Caco-2 (cell line): ENCODE measurements at places on chromosomes 12 and 14. TPM values are rescaled to one million over a fixed set of nuclear protein-coding genes. Genes with fewer than 3 reads are reported as not detected.

KRT80 gene
- 0.26 and 0.29 TPM in 2 replicates for total RNA-seq

TTC9 gene
- total RNA-seq: 3.9 and 4.6 TPM in 2 replicates

GALNT4 gene
- 6.6 and 7.2 TPM in 2 replicates for total RNA-seq

DTX1 gene
- not detected in 2 replicates for total RNA-seq

PPP1R3E gene
- 5.9 and 8.6 TPM in 2 replicates for total RNA-seq

CLEC4A gene
- total RNA-seq: 0.32 and 0.70 TPM in 2 replicates

CCDC198 gene
- 0.66 and 1.1 TPM in 2 replicates for total RNA-seq

CFAP251 gene
- 1.2 and 1.5 TPM in 2 replicates for total RNA-seq

LBHD2 gene
- total RNA-seq: not detected in 2 replicates

CKAP4 gene
- 60.8 and 63.1 TPM in 2 replicates for total RNA-seq

CRIP1 gene
- total RNA-seq: 46.0 and 75.1 TPM in 2 replicates

GPD1 gene
- total RNA-seq: 1.5 and 1.9 TPM in 2 replicates

PRR13 gene
- total RNA-seq: 395 and 400 TPM in 2 replicates

TARBP2 gene
- 43.9 and 50.7 TPM in 2 replicates for total RNA-seq

GRCh38 chr12:121781484-121781997 is 11.9 kb downstream of the RHOF start:
- no peaks in the 10 kb centered on the region for H3K27me3 ChIP-seq
- H3K36me3 ChIP-seq: no peaks in the 10 kb centered on the region; the same call in 1 of the 2 replicates
- no peak overlapping the region for H3K4me3 ChIP-seq
- H3K4me1 ChIP-seq: peaks cover 6% of the 10 kb centered on the region
- peak overlapping the region; percentile 3 for H3K27ac ChIP-seq

GRCh38 chr12:57477710-57478681 is 1.7 kb downstream of the ARHGAP9 start:
- H3K36me3 ChIP-seq: no peaks in the 10 kb centered on the region
- H3K4me1 ChIP-seq: no peaks in the 10 kb centered on the region
- H3K4me3 ChIP-seq: no peak overlapping the region
- H3K27ac ChIP-seq: no peak overlapping the region

GRCh38 chr12:1912580-1913376 is 5.7 kb downstream of the CACNA2D4 start:
- no peaks in the 10 kb centered on the region for H3K27me3 ChIP-seq
- DNase-seq: no peak
- no peaks in the 10 kb centered on the region for H3K36me3 ChIP-seq
- no peak overlapping the region for H3K27ac ChIP-seq
- no peak overlapping the region for H3K4me3 ChIP-seq

GRCh38 chr12:121709478-121709961 is 3.0 kb upstream of the TMEM120B start:
- H3K4me1 ChIP-seq: peaks cover 35% of the 10 kb centered on the region
- no peaks in the 10 kb centered on the region for H3K36me3 ChIP-seq
- no peaks in the 10 kb centered on the region for H3K27me3 ChIP-seq
- peak; percentile 74 for DNase-seq
- peak overlapping the region; percentile 88 for H3K27ac ChIP-seq

DNA sequence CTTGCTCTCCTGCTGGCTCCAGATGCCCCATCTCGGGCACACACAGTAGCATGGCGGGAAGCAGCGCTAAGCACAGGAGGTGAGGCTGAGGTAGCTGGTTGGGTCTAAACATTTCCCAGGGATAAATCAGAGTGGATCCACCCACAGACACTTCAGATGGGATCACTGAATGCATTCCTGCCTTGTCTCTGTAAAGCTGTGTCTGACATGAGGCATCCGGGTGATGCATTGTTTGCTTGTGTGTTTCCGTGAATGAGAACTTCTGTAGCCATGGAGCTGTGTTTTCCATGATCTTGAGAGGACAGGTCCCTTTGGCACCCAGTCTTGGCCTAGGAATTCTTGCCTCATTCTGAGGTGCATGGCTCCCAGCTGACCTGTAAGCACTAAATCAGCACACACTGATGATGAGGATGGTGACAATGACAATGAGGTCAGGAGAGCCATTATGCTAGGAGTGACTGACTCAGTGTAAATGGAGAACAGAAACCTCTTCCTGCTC is 6.7 kb upstream of the KRT75 start:
- no peak overlapping the region for H3K4me3 ChIP-seq
- no peaks in the 10 kb centered on the region for H3K27me3 ChIP-seq
- no peaks in the 10 kb centered on the region for H3K36me3 ChIP-seq
- no peak for DNase-seq

DNA sequence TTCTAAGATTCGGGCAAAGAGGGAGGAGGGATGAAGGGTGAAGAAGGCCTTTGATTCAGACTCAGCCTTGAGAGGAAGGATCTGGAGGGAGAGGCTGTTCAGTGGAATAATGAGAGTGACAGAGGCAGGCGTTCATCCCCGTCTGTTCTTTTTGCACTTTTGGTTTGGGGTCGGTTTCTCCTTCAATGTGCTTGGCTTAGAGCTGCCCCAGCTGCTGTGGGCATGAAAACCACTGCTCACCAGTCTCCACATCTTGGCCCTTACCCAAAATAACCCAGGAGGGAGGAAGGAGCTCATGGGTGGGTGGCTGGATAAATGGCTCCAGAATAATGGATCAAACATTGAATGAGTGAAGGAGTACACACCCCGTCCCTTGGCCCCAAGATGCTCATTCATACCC is 261.7 kb upstream of the FKBP4 start:
- H3K27me3 ChIP-seq: peaks cover 4% of the 10 kb centered on the region
- no peak for DNase-seq
- H3K27ac ChIP-seq: no peak overlapping the region
- no peaks in the 10 kb centered on the region for H3K4me1 ChIP-seq
- H3K4me3 ChIP-seq: no peak overlapping the region

DNA sequence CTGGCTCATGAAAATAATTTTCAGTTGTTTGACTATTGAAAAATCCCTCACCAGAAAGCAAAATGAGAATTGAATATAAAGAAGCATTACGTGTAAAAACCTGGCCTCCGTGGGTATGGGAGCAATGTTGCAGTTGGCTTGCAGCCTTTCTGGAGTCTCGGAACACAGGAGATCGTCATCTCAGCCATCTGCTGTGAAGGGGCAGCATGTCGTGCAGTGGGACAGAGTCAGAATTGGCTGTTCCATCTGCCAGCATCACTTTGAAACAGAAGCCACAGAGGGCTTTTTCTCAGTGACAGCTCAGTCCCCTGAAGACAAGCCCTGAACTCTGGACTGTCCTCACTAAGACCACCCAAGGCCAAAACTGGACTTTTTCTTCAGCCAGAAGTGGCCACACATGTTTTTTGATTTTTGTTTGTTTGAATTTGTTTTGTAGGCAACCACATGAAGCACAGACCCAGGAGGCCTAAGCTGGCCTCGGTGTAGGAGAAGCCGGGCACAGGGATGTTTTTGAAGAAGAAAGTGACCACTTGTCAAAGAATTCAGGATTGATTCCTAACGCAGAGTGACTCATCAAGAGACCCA is 170.8 kb upstream of the DYRK2 start:
- DNase-seq: no peak
- H3K27me3 ChIP-seq: no peaks in the 10 kb centered on the region
- H3K36me3 ChIP-seq: no peaks in the 10 kb centered on the region
- no peak overlapping the region for H3K27ac ChIP-seq
- no peak overlapping the region for H3K4me3 ChIP-seq
- no peaks in the 10 kb centered on the region for H3K4me1 ChIP-seq

- H3K4me3 ChIP-seq: no peak overlapping the region
- H3K27me3 ChIP-seq: no peaks in the 10 kb centered on the region
- no peaks in the 10 kb centered on the region for H3K4me1 ChIP-seq
- no peak for DNase-seq
- no peak overlapping the region for H3K27ac ChIP-seq
These were observed 9.7 kb downstream of the TPH2 start for GRCh38 chr12:71948390-71948789.

DNA sequence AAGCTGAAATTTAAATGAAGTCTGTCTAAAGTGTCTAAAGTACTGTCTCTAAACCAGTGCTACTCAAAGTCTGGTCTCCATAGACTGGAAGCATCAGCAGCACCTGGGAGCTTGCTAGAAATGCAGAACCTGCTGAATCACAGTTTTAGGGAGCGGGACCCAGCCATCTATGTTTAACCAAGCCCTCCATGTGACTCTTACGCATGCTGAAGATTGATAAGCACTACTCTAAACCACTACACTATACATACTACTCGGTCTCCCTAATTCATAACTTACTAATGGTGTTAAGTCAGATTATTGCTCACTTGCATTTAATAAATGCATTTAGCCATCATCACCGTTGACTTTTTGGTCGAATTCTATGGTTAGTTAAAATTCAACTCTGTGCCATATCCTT is 88.8 kb downstream of the SLC25A21 start:
- H3K4me1 ChIP-seq: peaks cover 5% of the 10 kb centered on the region; the same call in 1 of the 2 replicates
- no peak for DNase-seq
- H3K36me3 ChIP-seq: no peaks in the 10 kb centered on the region
- H3K4me3 ChIP-seq: no peak overlapping the region

GRCh38 chr14:57871459-57872080 is 5.7 kb upstream of the SLC35F4 start:
- H3K4me3 ChIP-seq: no peak overlapping the region
- no peaks in the 10 kb centered on the region for H3K4me1 ChIP-seq
- DNase-seq: no peak
- H3K27me3 ChIP-seq: no peaks in the 10 kb centered on the region
- no peak overlapping the region for H3K27ac ChIP-seq

GRCh38 chr12:21672146-21672545 is 14.5 kb upstream of the LDHB start:
- H3K36me3 ChIP-seq: no peaks in the 10 kb centered on the region; the same call in 1 of the 2 replicates
- H3K27ac ChIP-seq: no peak overlapping the region
- H3K27me3 ChIP-seq: no peaks in the 10 kb centered on the region

GRCh38 chr12:93980711-93981110 is 167.7 kb upstream of the PLXNC1 start:
- H3K4me3 ChIP-seq: no peak overlapping the region
- no peaks in the 10 kb centered on the region for H3K4me1 ChIP-seq
- no peaks in the 10 kb centered on the region for H3K27me3 ChIP-seq
- DNase-seq: no peak

DNA sequence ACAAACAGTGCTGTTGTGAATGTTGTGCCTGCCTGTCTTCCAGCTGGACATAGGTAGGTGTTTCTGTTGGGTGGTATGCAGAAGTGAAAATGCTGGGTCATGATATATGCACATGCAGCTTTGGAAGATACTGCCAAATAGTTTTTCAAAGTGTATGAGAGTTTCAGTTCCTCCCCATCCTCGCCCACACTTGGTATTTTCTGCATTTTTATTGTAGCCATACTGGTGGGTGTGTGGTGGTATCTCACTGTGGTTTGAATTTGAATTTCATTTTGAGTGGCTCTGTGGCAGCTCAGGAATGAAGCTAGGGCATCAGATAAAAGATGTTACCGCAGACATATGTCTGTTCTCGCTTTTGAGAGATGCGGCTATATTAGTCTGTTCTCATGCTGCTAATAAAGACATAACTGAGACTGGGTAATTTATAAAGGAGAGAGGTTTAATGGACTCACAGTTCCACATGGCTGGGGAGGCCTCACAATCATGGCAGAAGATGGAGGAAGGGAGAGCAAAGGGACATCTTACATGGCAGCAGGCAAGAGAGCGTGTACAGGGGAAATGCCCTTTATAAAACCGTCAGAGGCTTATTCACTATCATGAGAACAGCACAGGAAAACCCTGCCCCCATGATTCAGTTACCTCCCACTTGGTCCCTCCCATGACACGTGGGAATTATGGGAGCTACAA is 183.1 kb downstream of the CAND1 start:
- H3K4me3 ChIP-seq: no peak overlapping the region
- no peaks in the 10 kb centered on the region; the same call in 1 of the 2 replicates for H3K27me3 ChIP-seq
- H3K4me1 ChIP-seq: no peaks in the 10 kb centered on the region
- no peak overlapping the region for H3K27ac ChIP-seq

DNA sequence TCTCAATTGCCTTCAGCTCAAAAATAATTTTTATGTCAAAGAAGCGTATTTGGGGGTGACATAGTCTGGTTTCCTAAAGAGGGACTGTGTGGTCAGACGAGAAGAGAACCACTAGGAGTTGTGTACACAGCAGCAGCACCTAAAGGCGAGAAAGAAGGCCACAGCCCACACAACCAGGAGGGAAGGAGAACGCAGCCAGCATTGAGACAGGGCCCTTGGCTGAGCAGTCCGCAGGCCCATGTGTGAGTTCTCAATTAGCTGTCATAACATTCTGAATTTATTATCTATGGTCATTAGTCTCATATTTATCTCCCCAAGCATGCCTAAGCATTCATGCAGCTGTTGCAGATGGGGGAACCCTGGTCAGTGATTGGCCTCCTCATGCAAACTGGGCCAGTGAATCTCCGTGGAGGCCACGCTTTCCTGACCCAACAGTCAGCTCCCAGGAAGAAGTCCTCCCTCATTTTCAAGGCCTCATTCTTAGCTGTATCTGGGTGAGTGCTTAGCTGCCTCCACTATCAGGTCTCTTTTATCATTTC is 81.2 kb upstream of the ATF7IP start:
- no peak for DNase-seq
- H3K27ac ChIP-seq: no peak overlapping the region
- H3K36me3 ChIP-seq: no peaks in the 10 kb centered on the region
- no peaks in the 10 kb centered on the region; the same call in 1 of the 2 replicates for H3K4me1 ChIP-seq

DNA sequence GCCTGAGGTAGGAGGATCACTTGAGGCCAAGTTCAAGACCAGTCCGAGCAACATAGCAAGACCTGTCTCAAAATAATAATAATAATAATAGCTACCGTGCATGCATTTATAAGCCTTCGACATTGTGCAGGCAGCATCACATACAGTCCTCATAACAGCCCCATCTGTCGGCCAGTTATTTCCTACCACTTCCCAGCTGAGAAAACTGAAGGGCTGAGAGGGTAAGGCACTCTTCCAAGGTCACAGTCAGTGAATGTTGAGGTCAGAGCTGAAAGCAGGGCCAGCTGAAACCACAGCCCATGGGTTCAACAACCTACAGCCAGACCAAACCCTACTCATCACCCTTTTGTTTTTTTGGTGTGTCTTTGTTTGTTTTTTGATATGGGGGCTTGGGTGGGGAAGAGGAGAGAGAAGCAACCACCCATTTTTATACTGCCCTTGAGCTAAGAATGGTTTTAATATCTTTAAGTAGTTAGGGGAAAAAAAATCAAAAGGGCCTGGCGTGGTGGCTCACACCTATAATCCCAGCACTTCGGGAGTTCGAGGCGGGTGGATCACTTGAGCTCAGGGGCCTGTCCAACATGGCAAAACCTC is 16.8 kb upstream of the ITPK1 start:
- H3K36me3 ChIP-seq: no peaks in the 10 kb centered on the region
- no peak overlapping the region for H3K27ac ChIP-seq
- DNase-seq: no peak
- H3K4me1 ChIP-seq: no peaks in the 10 kb centered on the region
- no peaks in the 10 kb centered on the region for H3K27me3 ChIP-seq

DNA sequence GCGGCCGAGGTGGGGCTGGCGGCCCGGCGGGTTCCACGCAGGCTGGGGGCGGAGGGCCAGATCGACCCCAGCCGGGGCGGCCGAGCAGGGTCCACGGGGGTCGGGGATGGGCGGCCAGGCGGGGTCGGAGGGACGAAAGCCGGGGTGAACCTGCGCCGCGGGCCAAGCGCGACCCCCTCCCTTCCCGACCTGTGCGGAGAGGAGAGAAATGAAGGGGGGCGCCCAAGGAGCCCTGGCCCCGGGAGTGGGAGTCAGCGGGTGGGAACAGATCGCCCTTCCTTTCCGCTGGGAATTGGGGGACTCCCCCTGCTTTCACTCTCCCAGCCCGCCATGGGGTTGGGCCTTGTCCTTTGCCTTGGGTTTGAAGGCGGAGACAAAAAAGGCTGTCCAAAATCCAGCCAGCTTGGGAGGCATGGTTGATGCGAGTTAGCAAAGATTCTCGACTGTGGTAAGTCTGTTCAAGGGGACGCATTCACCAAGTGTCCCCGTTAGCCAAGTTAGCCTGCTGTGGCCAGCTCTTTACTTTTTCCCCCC is 559 bp upstream of the CKAP4 start:
- peak overlapping the region; percentile 92 for H3K4me3 ChIP-seq
- no peak overlapping the region for H3K27ac ChIP-seq
- peak; percentile 56 for DNase-seq
- no peaks in the 10 kb centered on the region for H3K27me3 ChIP-seq
- peaks cover 23% of the 10 kb centered on the region for H3K4me1 ChIP-seq
